ENCODE measurements at places on chromosomes 12 and 14. TPM values are rescaled to one million over a fixed set of nuclear protein-coding genes. Genes with fewer than 3 reads are reported as not detected.

- H3K36me3 ChIP-seq, result peaks cover 14% of the 10 kb centered on the region
- H3K27me3 ChIP-seq, result no peaks in the 10 kb centered on the region
- DNase-seq, result no peak
- H3K27ac ChIP-seq, result no peak overlapping the region
Measured at GRCh38 chr12:6233121-6233971, 33.1 kb downstream of the CD9 start.

DNA sequence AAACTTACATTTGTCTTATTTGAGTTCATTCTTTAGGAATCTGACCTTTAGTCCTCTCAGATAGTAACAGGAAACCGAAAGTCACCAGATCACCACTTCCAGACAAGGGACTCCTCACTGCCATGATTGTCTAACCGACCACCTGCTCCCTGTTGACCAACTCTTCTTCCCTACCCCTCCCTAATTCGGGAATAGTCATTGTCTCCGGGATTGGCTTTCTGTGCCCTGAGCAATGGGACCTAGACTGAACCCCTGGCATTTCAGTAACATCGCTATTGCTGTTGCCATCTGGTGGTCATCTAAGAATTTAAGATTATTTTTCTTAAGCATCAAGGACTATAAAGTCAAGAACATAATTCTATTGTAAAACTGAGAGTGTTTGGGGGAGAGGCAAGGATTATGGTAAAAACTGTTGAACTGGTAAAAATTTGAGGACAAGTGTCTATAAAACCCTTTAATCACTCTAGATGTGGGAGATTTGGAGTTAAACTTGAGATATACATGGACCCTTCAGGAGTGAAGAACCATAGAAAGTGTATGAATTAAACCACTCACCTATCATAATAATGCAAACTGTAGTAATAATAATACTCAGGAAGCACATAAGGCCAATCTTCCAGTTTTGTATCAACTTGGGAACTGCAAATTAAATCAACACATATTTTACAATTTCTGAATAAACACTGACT, 6.3 kb downstream of the CLEC2A start:
- no peak overlapping the region for H3K27ac ChIP-seq
- no peaks in the 10 kb centered on the region for H3K36me3 ChIP-seq
- peak; percentile 5 for DNase-seq
- H3K27me3 ChIP-seq, result peaks cover 4% of the 10 kb centered on the region

- H3K36me3 ChIP-seq, result peaks cover 60% of the 10 kb centered on the region
- peak; percentile 91 for DNase-seq
- peak overlapping the region; percentile 54 for H3K4me3 ChIP-seq
- H3K4me1 ChIP-seq, result peaks cover 9% of the 10 kb centered on the region
- no peak overlapping the region for H3K27ac ChIP-seq
Measured at GRCh38 chr14:102928412-102929240, 6.2 kb downstream of the AMN start.

DNA sequence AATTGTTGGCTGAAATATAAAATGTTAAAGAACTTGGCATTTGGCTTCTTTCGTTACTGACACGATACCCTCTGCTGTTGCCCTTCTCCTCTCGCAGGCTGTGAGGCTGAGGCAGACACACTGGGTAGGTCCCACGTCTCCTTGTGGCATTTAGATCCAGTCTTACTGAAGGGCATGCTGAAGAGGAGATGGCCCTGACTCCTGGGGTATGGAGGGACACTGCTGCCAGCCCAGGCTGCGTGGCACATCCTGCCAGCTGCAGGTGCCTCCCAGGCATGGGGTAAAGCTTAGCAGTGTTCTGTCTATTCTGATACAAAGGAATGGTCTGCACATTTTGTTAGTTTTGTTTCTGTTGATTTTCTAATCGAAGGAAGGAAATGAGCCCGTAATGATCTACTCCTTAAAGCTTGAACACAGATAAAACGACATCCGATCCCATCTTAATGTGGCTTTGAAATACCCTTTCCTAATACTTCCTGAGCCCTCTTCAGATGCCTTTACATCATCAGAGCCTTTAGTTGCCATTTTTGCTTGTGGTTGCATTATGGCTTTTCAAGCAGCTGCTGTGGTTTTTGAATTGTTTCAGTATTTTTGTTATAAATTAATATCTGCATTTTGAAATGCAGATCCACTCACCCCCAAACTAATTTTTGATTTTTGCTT, 61.1 kb downstream of the WDR20 start:
- H3K27ac ChIP-seq, result no peak overlapping the region
- peaks cover 7% of the 10 kb centered on the region for H3K36me3 ChIP-seq
- H3K4me3 ChIP-seq, result no peak overlapping the region
- no peaks in the 10 kb centered on the region for H3K4me1 ChIP-seq
- H3K27me3 ChIP-seq, result no peaks in the 10 kb centered on the region

- H3K27me3 ChIP-seq, result no peaks in the 10 kb centered on the region
- H3K36me3 ChIP-seq, result no peaks in the 10 kb centered on the region
- DNase-seq, result no peak
- no peak overlapping the region for H3K27ac ChIP-seq
- no peak overlapping the region for H3K4me3 ChIP-seq
Measured at GRCh38 chr14:68449561-68450181, 343.2 kb downstream of the ZFP36L1 start.

- no peaks in the 10 kb centered on the region for H3K36me3 ChIP-seq
- no peak for DNase-seq
- no peaks in the 10 kb centered on the region for H3K27me3 ChIP-seq
Measured at GRCh38 chr12:51225234-51225633, 7.4 kb upstream of the POU6F1 start.

GRCh38 chr12:22640851-22641250, 15.9 kb downstream of the ETNK1 start:
- no peaks in the 10 kb centered on the region for H3K27me3 ChIP-seq
- H3K4me3 ChIP-seq, result no peak overlapping the region
- no peak for DNase-seq

The EFS gene
- not detected for total RNA-seq
